NCI-H1417 treated with DMSO at 0.1 percent for 48 hours (cell line): ENCODE measurements at places on chromosomes 16 and 17.

GRCh38 chr17:75704963-75705875, 16.0 kb upstream of the ITGB4 start:
- no peak for DNase-seq

GRCh38 chr17:41467561-41467960, 375 bp upstream of the KRT32 start:
- no peak for DNase-seq

DNA sequence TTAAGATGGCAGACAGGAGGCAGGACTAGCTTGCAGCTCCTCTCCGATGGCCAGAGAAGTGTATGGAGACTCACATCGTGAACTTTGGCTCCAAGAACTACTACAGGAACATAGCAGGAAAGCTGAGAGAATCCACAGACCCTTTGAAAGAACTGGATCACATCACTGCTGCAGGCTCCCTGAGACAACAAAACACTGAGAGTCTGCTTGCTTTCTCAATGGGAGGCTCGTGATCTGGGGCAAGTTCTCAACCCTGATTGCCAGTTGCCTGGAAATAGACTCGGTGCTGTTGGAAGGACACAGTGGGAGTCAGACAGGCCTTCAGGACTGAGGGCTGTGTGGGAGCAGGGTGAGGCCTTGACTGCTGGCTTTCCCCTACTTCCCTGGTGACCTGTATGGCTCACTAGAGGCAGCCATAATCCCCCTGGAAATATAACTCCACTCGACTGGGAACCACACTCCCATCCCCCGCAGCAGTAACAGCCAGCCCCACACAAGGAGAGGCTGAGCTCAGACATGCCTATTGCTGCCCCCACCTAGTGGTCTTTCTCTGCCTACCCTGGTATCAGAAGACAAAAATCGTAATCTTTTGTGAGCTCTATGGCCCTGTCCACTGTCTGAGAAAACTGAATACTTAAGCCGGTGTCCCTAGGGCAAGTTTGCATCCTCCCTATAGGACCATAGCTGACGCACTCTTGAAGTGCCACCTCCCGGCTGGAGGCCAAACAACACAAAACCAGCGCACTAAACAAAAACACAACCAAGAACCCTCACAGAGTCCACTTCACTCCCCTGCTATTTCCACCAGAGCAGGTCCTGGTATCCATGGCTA, 238.4 kb downstream of the CEP112 start:
- no peak for DNase-seq

DNA sequence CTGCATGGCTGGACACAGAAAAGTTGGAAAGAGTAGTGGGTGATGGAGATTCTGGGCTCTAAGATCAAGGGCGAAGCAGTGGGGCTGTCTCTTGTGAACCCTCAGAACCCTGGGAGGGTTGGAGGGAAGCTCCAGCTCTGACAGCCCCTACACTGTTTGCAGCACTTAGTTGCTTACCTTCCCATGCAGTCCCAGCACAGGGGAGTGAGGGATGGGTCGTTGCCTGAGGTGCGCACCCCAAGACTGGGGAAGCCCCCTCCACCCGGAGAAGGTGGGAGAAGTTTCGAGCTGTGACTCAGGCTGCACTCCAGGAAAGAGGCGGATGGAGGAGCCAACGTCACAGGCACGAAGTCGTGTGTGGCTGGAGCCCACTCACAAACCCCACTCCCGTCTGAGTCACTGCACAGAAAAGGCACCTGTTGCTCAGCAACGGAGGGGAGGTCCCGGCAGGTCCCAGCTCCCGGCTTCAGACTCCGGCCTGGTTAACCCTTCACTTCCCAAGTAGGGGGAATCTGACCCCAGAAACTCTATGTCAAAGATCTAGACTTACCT, 60.1 kb downstream of the AIPL1 start:
- no peak for DNase-seq

GRCh38 chr16:79897453-79898146, 297.1 kb upstream of the MAF start:
- DNase-seq = no peak

DNA sequence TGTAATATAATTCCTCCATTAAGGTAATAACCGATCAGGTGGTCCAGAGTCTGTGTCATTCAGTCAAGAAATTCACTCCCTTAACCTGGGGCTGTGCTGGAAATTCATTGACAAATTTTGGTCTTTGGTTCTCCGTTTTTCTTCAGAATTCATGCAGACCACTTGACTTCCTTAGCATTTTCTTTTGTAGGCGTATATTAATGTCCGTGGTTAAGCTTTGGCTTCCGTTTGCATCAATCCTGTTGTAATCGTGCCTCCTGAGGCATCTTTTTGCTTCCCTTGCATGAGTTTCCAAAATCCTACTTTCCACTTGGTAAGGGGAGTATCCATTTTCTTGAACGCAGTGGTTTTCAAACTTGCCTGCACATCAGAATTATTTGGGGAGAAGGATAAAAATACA, 9.0 kb downstream of the LRRC37B start:
- DNase-seq = no peak

DNA sequence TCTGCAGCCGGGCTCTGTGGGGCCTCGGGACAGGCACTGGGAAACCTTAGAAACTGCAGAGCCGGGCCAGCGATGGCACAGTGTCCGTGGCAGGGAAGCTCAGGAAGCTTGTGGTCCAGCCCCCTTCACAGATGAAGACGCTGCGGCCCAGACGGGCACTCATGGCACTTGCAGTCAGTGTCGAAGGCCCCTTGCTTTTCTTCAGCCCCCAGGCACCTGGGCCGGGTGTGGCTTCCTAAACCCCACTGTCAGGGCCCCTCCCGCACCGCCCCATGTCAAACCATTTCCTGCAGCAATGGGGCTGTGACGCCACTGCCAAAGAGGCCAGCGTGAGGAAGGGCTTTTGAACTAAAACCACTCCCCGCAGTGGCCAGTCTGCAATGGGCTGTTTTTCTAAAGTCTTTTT, 164.0 kb downstream of the LAT start:
- DNase-seq = no peak

DNA sequence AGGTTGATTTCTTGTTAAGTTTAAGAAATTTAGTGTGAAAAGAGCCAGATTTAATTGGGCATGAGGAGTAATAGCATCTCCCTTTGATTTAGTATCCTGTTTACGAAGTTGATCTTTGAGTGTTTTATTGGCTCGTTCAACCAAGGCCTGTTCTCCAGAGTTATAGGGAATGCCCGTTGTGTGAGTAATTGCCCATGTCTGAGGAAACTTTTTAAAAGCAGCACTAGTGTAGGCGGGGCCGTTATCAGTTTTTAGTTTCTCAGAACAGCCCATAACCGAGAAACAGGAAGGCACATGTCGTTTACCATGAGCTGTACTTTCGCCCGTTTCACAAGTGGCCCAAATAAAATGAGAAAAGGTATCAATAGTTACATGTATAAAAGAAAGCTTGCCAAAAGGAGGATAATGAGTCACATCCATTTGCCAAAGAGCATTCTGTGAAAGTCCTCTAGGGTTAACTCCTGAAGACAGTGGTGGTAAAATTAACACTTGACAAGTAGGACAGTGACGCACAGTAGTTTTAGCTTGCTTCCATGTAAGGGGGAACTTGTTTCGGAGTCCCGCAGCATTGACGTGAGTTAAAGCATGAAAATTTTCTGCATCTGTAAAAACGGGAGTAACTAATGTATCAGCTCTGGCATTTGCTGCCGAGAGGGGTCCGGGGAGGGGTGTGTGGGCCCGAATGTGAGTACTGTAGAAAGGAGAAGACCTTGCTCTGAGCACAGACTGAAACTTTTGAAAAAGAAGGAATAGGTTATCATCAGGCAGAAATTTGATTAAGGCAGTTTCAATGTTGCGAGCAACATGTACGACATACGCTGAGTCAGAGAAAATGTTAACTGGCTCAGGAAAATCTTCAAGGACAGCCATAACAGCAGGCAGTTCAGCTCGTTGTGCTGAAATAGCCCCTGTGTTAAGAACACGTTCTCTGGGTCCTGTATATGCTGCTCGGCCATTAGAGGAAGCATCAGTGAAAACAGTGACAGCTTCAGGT, 18.5 kb upstream of the KCTD5 start:
- DNase-seq = no peak
